HepG2 (cell line): ENCODE measurements at places on chromosomes 3 and 15. TPM values are rescaled to one million over a fixed set of nuclear protein-coding genes. Genes with fewer than 3 reads are reported as not detected.

- H3K36me3 ChIP-seq, result peaks cover 4% of the 10 kb centered on the region
- H3K27me3 ChIP-seq, result no peaks in the 10 kb centered on the region
- no peaks in the 10 kb centered on the region for H3K4me1 ChIP-seq
- H3K27ac ChIP-seq, result no peak overlapping the region
These were observed 21.1 kb upstream of the SLC41A3 start for GRCh38 chr3:126104742-126105605.

DNA sequence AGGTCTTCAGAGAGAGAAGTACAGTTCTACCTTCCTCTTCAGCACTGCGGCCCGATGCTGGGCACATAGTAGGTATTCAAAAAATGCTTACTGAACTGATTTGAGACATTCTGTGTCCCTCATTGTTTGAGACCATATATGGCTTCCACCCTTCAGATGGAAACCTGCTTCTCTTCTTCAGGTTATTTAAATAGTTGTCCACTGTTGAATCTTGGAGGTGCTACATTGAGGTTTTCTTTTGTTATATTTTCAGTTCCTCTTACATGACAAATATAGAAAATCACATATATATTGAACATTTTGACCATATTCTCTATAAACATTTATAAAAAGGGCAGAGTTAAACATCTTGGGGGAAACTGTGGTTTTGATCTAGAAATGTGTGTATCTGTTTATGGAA lies 200.2 kb upstream of the LRRC3B start:
- H3K4me1 ChIP-seq, result no peaks in the 10 kb centered on the region
- H3K27me3 ChIP-seq, result no peaks in the 10 kb centered on the region

- DNase-seq, result peak; percentile 53
- peaks cover 1% of the 10 kb centered on the region; the same call in 1 of the 2 replicates for H3K27me3 ChIP-seq
- H3K36me3 ChIP-seq, result no peaks in the 10 kb centered on the region
- no peak overlapping the region for H3K27ac ChIP-seq
These were observed 6.0 kb upstream of the PLCB2 start for GRCh38 chr15:40313531-40314398.

The OSBPL10 gene
- 19.5 and 28.6 TPM in 2 replicates for polyA plus RNA-seq

DNA sequence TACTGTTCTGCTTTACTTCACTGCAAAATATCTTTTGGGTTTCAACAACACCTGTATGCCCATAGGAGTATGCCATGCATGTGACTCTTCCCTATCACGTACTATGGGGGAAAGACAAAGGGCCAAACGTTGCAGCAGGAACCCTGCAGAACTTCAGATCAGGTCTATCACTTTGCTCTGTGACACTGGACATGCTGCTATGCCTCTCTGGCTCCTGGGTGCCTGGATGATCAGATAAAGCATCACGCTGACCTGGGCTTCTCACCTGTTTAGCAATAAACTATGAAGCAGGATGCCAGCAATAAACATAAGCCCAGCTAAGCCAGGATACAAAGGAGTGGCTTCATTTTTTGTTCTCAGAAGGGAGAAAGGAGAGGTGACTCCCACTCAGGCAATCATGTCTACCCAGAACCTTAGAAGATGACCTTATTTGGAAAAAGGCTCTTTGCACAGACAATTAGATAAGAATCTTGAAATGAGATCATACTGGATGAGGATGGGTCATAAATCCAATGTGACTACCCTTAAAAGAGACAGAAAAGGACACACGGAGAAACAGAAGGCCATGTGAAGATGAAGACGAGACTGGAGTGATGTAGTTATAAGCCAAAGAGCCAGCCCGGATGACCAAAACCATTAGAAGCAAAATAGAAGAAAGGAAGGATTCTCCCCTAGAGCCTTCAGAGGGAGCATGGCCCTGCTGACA lies 19.3 kb downstream of the POMGNT2 start:
- H3K4me1 ChIP-seq, result no peaks in the 10 kb centered on the region
- H3K27ac ChIP-seq, result no peak overlapping the region
- H3K36me3 ChIP-seq, result peaks cover 1% of the 10 kb centered on the region; the same call in 1 of the 2 replicates
- no peak for DNase-seq
- H3K4me3 ChIP-seq, result no peak overlapping the region
- H3K27me3 ChIP-seq, result no peaks in the 10 kb centered on the region

DNA sequence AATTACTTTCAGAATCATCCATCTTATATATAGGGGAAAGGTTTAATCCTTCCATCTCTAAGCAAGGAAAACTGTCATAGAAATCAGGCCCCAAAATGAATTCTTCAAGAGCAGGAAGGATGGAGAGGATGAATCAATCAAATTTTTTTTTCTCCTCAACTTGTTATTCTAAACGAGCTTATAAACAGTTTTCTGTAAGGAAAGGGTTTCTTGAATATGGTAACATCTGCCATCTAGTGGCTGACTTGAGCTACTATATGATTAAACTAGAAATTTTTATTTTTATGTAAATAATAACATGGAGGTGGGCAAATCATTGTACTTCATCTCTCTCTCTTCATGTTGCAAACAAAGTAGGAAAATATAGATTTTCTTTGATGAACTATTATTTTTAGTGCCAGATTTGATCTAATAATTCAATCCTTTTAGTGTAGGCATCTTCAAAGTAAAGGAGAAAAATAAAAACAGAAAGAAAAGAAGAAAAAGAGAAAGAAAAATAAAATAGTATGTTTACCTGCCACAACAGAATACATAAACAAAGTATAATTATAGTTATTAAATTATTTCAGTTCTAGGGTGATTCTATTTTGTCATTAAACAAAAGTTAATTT lies 146.6 kb downstream of the SERPINI1 start:
- H3K4me3 ChIP-seq, result no peak overlapping the region
- no peaks in the 10 kb centered on the region for H3K36me3 ChIP-seq
- H3K4me1 ChIP-seq, result peaks cover 10% of the 10 kb centered on the region
- no peak overlapping the region for H3K27ac ChIP-seq
- DNase-seq, result peak; percentile 30
- no peaks in the 10 kb centered on the region for H3K27me3 ChIP-seq

GRCh38 chr3:101722394-101723173 lies 1.8 kb upstream of the CEP97 start:
- no peaks in the 10 kb centered on the region for H3K27me3 ChIP-seq
- no peaks in the 10 kb centered on the region for H3K36me3 ChIP-seq
- DNase-seq, result no peak
- H3K4me3 ChIP-seq, result no peak overlapping the region

- H3K27ac ChIP-seq, result no peak overlapping the region
- no peaks in the 10 kb centered on the region for H3K4me1 ChIP-seq
These were observed 64.6 kb downstream of the MYO5A start for GRCh38 chr15:52464040-52464439.

GRCh38 chr15:48541341-48542278 lies 103.9 kb downstream of the FBN1 start:
- no peak overlapping the region for H3K4me3 ChIP-seq
- H3K36me3 ChIP-seq, result no peaks in the 10 kb centered on the region
- no peaks in the 10 kb centered on the region for H3K27me3 ChIP-seq
- no peak overlapping the region for H3K27ac ChIP-seq
- no peak for DNase-seq

DNA sequence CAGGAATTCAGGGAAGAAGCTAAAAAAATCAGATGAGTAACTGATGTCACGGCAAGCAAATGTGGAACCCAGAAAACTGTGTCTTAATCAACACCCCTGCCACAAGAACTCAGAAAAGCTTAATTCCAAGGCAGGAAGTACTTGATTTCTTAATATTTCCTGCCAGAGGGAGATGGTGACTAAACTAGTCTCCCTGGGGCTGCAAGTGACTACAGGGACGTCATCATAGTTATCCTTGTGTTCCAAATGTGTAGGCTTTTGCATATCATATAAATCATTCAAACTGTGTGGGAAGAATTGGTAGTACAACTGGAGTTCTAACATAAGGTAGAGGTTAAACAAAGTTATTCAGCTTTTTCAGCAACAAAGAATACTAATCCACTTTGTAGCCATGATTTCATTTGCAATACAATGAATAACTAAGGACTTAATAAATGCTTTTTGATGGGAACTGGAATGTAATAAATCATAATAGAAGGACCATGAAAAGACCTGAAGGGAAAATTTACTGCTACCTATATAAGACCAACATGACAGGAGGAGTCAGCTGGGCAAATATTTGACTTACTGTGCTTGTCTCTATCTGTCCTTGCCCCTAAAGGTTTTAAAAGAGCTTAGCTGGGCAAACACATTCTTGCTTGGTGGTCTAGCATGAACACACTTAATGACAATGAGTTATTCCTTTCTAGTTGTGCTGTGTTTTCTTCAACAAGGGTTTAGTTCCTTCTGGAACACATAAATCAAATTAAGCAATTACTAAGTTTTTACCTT lies 76.0 kb upstream of the NECTIN3 start:
- H3K4me3 ChIP-seq, result no peak overlapping the region
- H3K36me3 ChIP-seq, result no peaks in the 10 kb centered on the region
- H3K27me3 ChIP-seq, result no peaks in the 10 kb centered on the region

The ACTR8 gene
- 14.8 and 15.5 TPM in 2 replicates for polyA plus RNA-seq

- no peak for DNase-seq
- H3K4me1 ChIP-seq, result no peaks in the 10 kb centered on the region
- H3K27ac ChIP-seq, result no peak overlapping the region
- H3K4me3 ChIP-seq, result no peak overlapping the region
These were observed 174.0 kb upstream of the TPM1 start for GRCh38 chr15:62868507-62868906.
